Smooth muscle cell of the brain vasculature (primary cell): ENCODE measurements at places on chromosomes 11 and 22.

DNA sequence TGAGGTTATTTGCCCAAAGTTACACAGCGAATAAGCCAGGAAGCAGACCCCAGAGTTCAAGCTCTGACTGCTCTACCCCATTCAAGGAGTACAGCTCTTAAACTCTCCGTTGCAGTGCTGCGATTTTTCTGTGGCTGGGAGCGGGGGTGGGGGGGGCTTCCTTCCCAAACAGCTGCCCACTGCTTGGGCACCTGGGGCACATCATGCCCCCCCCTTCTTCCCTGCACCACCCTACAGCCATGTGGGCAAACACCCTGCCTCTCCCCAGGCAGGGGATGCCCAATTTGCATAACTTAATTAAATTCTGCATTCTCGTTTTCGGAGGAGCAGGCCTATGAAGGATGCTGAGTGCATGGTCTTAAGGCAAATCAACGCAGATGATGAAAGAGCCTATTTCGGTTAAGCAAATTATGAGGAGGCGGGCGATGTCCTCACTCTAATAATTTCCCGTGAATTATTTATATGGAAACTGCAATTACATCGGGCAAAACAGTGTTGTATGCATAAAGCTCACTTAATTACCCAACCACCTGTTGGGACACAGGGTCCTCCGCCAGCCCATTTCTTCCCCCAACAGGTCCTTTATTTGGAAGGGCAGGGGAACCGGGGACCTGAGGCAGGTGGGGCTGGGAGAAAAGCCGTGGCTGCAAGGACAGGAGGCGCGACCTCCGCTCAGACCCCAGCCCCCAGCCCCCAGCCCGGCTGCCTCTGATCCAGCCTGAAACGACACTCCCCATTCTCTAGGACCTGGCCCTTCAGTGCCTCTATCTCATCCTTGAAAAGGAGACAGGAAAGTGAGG is 610.5 kb downstream of the BUD13 start:
- no peak for DNase-seq

GRCh38 chr11:118311518-118311917 is 7.0 kb downstream of the CD3E start:
- DNase-seq = no peak

- DNase-seq = peak; percentile 6
Observed at GRCh38 chr11:73001615-73002014, 140.5 kb downstream of the FCHSD2 start.

DNA sequence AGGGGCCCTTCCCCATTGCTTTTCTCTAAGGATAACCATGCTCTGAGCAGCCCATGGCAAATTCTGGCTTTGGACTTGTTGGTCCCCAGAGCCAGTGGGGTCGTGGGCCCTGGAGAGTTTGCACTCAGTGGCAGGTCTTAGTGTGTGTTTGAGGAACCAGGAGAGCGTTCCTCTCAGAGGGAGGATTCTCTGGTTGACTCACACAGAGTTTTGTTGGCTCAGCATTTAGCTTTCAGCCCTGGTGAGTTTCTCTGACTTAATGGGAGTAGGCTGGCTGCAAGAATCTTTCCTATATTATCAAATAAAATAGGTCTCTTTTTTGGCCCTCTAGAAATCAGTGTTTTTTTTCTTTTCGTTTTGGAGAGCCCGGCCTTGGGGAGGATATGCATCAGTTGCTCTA is 20.9 kb downstream of the ST14 start:
- DNase-seq = no peak

GRCh38 chr11:83292709-83293456 is 6.7 kb upstream of the CCDC90B start:
- DNase-seq = peak; percentile 32

DNA sequence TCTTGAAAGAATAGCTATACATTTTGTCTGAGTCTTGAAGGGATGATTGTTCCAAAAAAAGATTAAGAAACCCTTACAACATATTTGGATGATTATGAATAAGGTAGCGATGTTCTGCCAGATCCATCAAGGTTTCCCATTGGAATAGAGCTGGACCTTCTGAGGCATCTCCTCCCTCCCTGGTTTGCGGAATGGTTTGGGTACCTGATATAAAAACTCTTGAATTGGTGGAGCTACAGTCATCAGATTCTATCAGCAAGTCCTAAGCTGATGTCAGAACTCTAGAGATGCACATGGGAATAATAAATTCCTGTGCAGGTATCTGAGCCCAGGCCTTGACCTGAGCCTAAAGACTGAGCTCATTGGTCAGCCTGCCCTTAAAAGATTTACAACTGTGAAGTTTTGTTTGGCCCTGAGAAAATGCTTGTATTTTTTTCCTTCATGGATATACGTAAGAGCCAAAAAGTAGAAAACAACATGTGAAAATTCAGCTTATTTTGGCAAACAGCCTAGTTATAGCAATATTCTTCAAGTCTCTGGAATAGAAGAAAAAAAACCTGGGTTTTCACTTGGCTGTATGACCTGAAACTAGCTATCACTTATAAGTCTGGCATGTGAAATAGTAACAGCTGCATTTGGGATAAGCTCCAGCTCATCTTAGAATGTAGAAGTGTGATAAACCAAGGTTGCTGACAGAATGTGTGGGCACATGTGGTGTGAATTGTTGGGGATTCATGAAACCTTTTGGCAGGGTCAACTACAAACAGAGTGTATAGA is 265.7 kb upstream of the CTSC start:
- DNase-seq = peak; percentile 17

GRCh38 chr22:30483169-30483568 is 11.4 kb upstream of the SEC14L3 start:
- DNase-seq = no peak
